ENCODE measurements at places on chromosomes 16 and 17.

DNA sequence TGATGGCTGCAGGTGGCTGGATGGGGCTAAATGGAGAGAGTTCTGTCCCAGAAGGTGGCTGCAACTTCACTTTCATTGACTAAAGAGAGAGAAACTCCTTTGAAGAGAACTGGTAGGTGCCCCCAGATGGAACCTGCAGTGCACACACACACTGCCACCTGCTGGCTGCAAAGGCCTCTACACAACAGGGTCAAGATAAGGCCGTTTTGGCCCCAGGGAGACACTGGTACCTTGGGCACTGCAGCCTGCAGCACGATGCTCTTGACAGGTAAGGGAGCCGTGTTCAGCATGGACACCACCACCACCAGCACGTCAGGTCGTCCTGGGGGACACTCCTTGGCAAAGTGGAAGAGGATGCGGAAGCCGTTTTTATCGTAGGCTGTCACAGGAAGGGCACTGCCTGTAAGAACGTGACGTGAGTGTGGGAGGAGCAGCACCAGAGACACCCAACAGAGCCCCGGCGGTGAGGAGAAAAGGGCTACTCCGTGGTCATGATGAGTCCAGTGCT is 22.7 kb downstream of the GGA3 start:
- DNase-seq = peak; percentile 89

- DNase-seq = no peak
Observed at GRCh38 chr16:33059206-33059605, 134.8 kb upstream of the TP53TG3C start.

DNA sequence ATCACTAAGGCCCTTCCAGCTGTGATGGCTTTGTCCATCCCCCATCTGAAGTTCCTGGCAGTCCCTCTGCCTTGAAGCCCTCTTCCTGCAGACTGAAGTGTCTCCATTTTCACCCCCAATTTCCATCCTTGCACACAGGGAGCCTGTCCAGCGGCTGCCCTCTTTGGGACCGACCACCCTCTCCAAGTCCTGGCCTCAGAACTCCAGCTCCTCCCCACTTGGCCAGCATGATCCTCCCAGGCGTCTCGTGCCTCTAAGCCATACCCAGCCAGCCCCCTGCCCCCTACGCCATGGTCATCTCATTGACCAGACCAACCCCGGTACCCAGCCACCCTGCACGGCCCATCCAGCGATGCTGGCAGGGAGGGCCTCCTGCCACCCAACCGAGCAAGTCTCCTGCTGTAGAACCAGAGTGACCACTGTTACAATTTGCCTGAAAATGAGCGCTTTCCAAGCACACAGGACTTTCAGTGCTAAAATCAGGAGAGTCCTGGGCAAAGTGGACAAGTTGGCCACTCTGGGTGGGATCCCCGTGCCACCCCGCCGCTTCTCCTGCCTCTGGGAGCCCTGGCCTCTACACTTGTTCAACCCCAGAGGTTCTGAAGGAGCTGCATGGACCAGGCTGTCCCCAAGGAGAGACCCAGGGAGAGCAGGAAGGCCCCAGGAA is 362.0 kb downstream of the SEC14L1 start:
- DNase-seq = no peak

GRCh38 chr17:56593086-56593645 is 333 bp upstream of the NOG start:
- DNase-seq = no peak
